ENCODE measurements at places on chromosomes 4 and X.

DNA sequence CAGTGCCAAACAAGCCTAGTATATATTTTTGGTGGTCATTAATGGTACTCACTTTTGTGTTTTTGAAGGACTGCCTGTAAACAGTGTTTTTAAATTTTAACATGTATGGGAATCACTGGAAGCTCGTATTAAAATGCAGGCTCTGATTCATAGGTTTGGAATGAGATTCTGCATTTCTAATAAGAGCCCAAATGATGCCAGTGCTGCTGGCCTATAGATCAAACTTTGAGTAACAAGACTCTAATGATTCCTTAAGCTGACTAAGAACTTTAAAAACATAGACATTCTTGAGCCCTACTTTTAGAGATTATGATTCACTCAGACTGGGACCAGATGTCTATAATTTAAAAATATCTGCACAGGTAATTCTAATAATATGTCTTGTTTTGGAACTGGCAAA lies 823.2 kb upstream of the LCORL start:
- DNase-seq = peak; percentile 4

DNA sequence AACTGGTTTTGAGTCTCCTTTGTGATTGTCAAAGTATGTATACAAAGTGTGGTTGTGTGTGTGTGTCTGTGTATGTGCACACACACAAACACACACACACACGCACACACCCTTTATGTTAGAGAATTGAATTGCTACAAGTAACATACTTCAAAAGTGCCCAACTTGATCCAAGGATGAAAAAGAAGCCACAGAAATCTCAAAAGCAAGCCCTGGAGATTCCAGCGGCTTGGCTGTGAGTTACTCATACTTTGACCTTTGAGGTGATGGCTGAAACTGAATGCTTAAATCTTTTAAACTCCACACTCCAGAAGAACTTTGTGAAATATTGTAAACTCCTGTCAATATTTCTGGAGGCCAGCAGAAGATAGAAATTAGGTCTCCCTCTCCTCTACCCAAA lies 168.4 kb upstream of the NRK start:
- DNase-seq = peak; percentile 1

DNA sequence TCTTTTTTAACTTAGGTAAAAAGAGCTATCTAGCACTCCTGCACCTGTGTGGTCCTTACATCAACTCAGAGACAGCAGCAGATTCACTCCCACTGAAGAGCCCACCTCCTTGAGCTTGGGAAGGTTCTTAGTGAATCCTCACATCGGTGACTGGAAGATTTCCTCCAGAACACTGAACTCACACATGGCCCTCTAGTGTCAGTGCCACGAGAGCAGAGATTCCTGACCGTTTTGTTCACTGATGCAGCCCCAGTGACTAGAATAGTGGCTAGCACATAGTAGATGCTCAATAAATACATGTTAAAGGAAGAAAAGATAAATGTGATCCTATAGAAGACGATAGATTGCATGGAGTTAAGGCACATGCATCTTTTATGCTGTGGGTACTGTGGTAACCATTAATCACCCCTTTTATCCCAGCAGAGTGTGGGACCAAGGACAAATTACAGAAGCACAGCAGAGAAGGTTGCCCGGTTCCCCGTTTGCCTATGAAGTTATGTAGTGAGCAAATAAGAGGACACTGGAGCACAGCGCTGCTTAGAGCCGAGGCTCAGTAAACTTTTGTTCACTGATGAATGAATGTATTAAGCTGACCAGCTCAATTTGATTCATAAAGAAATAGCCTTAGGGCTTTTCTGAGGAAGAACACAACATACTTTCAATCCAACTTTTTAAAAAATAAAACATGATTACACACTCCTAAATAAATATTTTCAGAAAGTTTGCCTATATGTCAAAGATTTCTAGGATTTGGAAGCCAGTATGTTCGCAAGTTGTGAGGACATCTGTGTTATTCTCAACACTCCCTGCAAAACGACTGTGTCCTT lies 8.7 kb downstream of the GASK1B start:
- DNase-seq = no peak

GRCh38 chrX:114583646-114584374 lies at the start of gene HTR2C:
Gene HTR2C (plus strand): TSS chrX:114584086. CDS start chrX:114726937, 142,851 bp downstream.
- DNase-seq = no peak

- DNase-seq = no peak
Measured at GRCh38 chr4:80340036-80340435, 4.5 kb downstream of the CFAP299 start.

DNA sequence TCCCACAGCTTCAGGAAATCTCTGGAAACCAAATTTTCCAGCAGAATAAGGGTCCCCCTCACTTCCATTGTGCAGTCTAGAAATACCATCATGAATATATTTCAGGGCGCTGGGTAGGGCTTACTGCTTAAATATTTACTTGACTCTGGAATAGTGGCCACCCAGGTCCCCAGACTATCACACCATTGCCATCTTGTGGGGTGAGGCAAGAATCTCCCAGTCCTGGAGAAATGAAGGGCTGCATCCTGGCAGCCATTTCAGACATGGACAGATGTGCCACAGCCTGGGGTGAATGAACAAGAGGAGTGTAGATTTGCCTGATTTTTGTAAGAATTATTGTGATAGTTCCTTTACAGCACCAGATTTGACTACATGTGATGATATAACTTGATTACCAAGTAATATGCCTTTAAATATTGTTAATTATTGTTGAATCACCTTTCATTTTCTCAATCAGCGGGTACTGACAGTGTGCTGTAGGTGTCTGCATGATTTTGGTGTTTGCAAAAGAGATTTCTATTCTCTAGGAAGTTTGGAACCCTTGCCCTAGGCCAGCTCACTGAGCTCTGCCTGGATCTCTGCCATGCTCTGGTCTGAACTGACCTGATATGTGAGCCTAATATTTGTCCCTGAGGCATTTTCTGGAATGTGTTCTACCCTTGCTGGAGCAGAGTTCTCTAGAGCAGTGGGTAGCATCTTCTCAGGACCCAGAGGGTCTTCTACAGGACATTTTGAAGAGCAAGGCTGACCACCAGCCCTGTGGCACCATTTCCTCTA lies 183.4 kb downstream of the KIT start:
- DNase-seq = peak; percentile 33

DNA sequence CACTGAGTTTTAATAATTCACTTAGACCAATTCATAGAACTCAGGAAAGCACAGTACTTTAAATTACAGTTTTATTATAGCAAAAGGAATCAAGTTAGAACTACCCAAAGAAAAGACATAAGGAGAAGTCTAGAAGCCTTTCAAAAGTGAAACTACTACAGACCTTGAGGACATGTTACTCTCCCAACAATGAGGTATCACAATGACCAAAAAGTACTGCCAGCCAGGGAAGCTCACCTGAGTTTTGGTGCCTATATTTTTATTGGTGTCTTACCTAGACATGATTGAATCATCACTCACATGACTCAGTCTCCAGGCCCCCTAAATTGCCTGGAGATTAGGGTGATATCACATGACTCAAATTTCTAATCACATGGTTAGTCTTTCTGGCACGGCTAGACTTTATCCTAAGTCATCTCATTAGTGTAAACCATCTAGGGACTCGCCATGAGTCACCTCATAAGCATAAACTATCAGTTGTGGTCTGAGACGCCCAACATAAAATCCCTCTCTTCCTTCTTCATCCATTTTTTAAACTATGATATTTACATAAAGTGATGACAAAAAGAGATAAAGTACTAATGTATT lies 372.3 kb downstream of the TMA16 start:
- DNase-seq = peak; percentile 20

DNA sequence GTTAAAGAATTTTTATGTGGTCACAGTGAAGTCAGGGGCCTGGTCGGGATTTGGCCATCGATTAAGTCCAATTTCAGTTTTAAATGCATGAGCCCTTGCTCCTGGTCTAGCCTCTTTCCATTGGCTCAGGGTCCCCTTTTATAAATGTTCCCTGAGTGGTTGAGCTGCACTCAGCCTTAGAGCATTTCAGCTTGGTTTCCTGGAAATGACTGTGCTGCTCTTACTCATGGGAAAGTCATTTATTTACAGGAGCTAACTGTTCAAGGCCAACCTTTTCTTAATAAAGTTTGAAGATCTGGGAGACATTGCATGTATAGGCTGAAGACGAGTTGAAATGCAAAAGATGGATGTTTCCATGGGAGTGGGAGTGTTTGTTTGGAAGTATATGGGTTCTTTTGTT lies 98.8 kb upstream of the CLNK start:
- peak; percentile 71 for DNase-seq

DNA sequence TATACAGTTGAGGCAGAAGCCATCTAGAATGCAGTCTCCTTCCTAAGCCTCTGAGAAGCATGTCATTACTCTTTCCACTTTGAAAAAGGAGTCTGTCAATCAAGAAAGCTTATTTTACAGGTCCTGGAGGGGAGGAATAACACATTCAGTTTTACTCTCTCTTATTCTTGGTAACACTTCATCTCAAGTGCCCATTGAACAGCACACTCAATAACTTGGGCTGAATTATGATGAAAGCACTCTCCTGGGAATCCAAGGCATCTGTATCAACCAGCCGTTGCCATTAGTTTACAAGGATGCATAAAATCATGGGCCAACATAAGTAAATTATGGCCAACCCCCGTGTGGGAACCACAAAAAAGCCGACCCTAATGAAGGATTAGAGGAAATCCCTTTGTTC lies 282.4 kb downstream of the C4orf33 start:
- DNase-seq = no peak

- peak; percentile 98 for DNase-seq
Measured at GRCh38 chrX:16719334-16720084, at the start of gene SYAP1. Gene SYAP1 (plus strand): TSS chrX:16719612. CDS start chrX:16719725, 113 bp downstream.

GRCh38 chrX:150162141-150162540 lies 201.0 kb upstream of the MAMLD1 start:
- no peak for DNase-seq

- no peak for DNase-seq
Measured at GRCh38 chr4:145171911-145172310, 8.5 kb downstream of the OTUD4 start.

GRCh38 chr4:96343836-96344235 lies 503.9 kb downstream of the PDHA2 start:
- DNase-seq = no peak

GRCh38 chr4:102757681-102758080 lies 3.1 kb downstream of the MANBA start:
- no peak for DNase-seq

- DNase-seq = no peak
Measured at GRCh38 chrX:52577464-52578173, 60.8 kb upstream of the XAGE1B start.
